ENCODE measurements at places on chromosomes 4 and X. TPM values are rescaled to one million over a fixed set of nuclear protein-coding genes. Genes with fewer than 3 reads are reported as not detected.

F11 gene
- total RNA-seq = 0.26 TPM

ADH1B gene
- 753 TPM for total RNA-seq

HCCS gene
- total RNA-seq = 14.0 TPM

ACE2 gene
- not detected for total RNA-seq

ATP2B3 gene
- total RNA-seq = 0.19 TPM

GPR34 gene
- total RNA-seq = 22.7 TPM

SPANXN3 gene
- not detected for total RNA-seq

VCX2 gene
- not detected for total RNA-seq

ADGRL3 gene
- 110 TPM for total RNA-seq

PCGF3 gene
- total RNA-seq = 35.7 TPM

CXCL5 gene
- total RNA-seq = not detected

DCHS2 gene
- 0.03 TPM for total RNA-seq

MMRN1 gene
- total RNA-seq = 24.5 TPM

CD99L2 gene
- total RNA-seq = 56.2 TPM

TMEM271 gene
- not detected for total RNA-seq

F8A3 gene
- 4.1 TPM for total RNA-seq

CD99 gene
- 292 TPM for total RNA-seq

ASMT gene
- total RNA-seq = 1.3 TPM

CCDC120 gene
- total RNA-seq = 7.6 TPM

SAGE1 gene
- total RNA-seq = not detected

GPR143 gene
- total RNA-seq = 0.45 TPM

CITED1 gene
- not detected for total RNA-seq

FRMPD4 gene
- total RNA-seq = 0.18 TPM

PF4V1 gene
- total RNA-seq = not detected

CHIC1 gene
- total RNA-seq = 13.9 TPM

EDA2R gene
- total RNA-seq = 5.9 TPM

NEUROG2 gene
- total RNA-seq = not detected

METTL14 gene
- 43.6 TPM for total RNA-seq

FAM9C gene
- not detected for total RNA-seq

PABPC4L gene
- total RNA-seq = 3.0 TPM

DUX4 gene
- total RNA-seq = not detected

TLR3 gene
- total RNA-seq = 6.2 TPM

VCX3B gene
- total RNA-seq = not detected

PHKA1 gene
- 10.6 TPM for total RNA-seq

ZNF185 gene
- 13.5 TPM for total RNA-seq

MSX1 gene
- total RNA-seq = 4.5 TPM

HTR2C gene
- not detected for total RNA-seq

RAB40AL gene
- 1.1 TPM for total RNA-seq

SNX25 gene
- 36.2 TPM for total RNA-seq

ZNF711 gene
- total RNA-seq = 5.2 TPM

DRP2 gene
- 1.5 TPM for total RNA-seq

KIT gene
- 18.7 TPM for total RNA-seq

RAB39B gene
- 0.72 TPM for total RNA-seq

TRPC3 gene
- 0.26 TPM for total RNA-seq

TNMD gene
- 0.36 TPM for total RNA-seq

FDCSP gene
- total RNA-seq = not detected

PRDM8 gene
- total RNA-seq = 4.8 TPM

GLRB gene
- total RNA-seq = 6.3 TPM

SMIM10 gene
- 11.8 TPM for total RNA-seq

PGAM4 gene
- not detected for total RNA-seq

NPFFR2 gene
- not detected for total RNA-seq

GABRA4 gene
- total RNA-seq = 0.66 TPM

LYAR gene
- 12.1 TPM for total RNA-seq

AWAT2 gene
- total RNA-seq = not detected

TNIP3 gene
- 0.19 TPM for total RNA-seq

TEX13B gene
- not detected for total RNA-seq

MAGEB1 gene
- not detected for total RNA-seq
